ENCODE measurements at places on chromosomes 7 and 10. TPM values are rescaled to one million over a fixed set of nuclear protein-coding genes. Genes with fewer than 3 reads are reported as not detected.

Gene CCDC172
- total RNA-seq = not detected

Gene AMPH
- total RNA-seq = 0.10 TPM

Gene LRRD1
- total RNA-seq = 0.10 TPM

Gene CRPPA
- 0.63 TPM for total RNA-seq

Gene FGFR2
- total RNA-seq = not detected

Gene ABCB1
- total RNA-seq = 12.3 TPM

Gene PLAU
- total RNA-seq = 9.7 TPM

Gene GOLGA7B
- total RNA-seq = 1.7 TPM

Gene ECHS1
- 13.5 TPM for total RNA-seq

Gene WDFY4
- total RNA-seq = 28.9 TPM

Gene CYP3A4
- total RNA-seq = not detected

Data from mononuclear cell (primary cell).